ENCODE measurements at places on chromosomes 7 and 10.
A peak's percentile ranks its signal among the peaks of the same experiment; 100 is the strongest.

DNA sequence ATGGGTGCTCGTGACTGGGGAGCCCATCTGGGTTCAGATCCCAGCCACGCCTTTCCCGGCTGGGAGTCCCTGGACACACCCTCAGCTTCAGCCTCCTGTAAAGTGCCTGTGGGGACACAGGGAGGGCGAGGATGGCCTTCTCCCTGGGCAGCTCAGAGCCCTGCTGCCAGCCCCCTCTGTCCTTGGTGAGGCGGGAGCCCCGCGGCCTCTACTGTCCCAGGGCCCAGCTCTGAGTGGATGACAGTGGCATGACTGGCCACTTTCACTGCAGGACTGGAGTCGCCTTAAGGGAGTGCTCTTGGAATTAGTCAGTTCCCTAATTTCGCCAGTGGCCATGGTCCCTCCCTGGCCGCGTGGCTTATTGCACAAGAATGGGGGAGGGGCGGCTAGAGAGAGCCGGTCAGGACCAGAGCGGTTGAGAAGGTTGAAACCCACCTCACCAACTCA, 4.6 kb downstream of the BRI3 start:
- no peak for DNase-seq

DNA sequence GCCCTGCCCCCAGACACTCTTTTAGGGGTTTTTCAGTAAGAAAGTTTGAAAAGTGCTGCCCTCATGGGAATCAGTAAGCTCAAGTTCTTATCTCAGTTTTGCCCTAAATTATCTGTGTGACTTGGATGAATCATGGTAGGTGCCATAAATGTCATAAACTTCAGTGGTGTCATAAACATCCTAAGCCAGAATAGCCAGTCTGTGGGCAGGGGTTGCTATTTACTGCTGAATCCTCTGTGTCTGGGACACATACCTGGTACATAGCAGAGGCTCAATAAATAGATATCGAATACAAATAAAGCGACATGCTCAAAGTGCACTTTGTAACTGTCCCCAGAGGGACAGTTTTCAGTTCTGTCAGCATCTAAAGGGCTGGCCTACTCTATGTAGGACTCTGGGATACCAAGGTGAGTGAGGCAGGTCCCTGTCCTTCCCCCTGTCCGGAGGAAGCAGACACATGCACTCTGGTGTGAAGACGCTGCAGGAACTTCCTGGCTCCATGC, 502.1 kb downstream of the RPS24 start:
- no peak for DNase-seq

GRCh38 chr7:95684505-95684904, 87.8 kb upstream of the DYNC1I1 start:
- DNase-seq: no peak

DNA sequence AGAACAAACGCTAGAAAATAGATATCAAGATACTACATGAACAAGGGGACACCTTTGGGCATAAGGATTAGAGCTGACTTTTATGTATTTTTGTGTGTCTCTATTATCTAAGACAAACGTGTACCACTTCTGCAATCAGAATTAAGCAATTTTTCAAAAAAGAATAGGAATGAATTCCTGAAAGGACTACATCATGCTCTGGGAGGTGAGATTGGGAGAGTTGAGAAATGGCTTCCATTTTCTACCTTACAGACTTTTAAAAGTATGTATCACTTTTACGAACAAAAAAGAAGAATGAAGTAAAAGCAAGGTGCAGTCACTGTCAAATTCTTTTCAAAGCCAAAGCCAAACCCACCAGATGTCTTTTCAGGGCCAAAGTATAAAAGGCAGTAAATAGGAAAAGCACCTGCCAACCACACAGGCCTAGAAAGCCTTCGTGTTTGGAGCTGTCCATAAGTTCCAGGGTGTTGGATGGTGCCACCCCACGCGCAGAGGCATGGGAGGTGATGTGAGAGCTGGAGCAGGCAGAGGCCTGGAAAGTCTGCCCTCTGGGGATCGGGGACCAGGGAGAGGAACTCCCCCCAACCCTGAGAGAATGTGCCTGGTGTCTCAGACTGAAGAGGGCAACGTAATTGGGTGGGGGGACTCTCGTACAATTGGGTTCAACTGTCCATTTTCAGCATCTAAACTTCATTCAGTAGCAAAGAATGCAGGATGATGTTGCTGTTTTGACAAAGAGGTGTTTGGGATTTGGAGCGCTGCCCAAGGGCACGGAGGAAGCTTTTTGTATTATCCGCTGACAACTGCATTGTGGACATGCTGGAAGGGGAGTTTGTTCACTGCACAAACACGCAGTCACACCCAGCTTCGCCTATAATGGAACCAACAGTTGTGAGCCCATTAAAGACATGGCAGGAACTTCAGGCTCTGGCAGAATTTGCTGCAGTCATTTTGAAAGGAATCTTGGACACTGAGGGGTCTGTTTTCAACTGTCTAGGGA, 17.6 kb upstream of the CTBP2 start:
- no peak for DNase-seq

GRCh38 chr7:147571436-147572185, 1019.0 kb upstream of the C7orf33 start:
- no peak for DNase-seq

DNA sequence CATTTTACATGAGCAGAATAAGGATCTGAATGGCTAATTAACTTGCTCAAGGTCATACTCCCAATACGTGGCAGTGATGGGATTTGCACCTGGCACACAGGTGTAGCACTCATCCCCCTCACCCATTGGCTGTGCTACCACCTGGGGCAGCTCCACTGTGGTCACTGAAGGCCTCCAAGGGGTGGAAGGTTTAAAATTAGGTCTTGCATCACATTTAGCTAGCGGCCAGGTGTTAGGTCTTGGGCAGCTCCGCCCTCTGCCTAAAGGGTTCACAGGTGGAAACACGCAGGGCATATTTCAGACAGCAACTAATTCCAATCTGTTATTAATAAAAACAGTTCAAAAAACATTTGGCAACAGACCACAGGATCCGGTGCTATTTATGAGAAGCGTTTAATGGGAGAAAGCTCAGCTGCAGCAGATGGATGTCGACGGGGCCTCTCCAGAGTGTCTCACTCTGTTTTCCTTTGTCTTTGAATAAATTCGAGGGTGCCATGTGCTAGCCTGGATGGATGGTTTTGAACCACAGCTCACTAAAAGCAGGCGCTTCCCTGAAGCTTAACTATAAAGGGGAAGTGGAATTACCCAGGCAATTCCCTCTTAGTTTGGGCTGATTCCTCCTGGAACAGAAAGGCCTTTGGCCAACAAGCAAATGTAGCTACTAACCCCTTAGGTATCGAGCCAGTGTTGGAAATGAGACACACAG, 1017.6 kb downstream of the TYW1 start:
- DNase-seq: no peak

DNA sequence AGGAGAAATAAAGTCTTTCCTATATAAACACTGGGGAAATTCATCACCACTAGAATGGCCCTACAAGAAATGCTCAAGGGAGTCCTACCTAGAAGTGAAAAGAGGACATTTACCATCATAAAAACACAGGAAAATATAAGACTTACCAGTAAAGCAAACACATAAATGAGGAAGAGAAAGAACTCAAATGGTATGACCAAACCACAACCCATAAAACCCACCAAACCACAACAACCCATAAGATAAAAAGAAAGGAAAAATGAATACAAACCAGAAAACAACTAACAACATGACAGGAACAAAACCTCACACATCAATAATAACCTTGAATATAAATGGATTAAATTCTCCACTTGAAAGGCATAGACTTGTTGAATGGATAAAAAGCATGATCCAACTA, 71.9 kb upstream of the DIP2C start:
- DNase-seq: no peak

- DNase-seq: no peak
Observed at GRCh38 chr10:53808677-53809372, 992.2 kb downstream of the PCDH15 start.

DNA sequence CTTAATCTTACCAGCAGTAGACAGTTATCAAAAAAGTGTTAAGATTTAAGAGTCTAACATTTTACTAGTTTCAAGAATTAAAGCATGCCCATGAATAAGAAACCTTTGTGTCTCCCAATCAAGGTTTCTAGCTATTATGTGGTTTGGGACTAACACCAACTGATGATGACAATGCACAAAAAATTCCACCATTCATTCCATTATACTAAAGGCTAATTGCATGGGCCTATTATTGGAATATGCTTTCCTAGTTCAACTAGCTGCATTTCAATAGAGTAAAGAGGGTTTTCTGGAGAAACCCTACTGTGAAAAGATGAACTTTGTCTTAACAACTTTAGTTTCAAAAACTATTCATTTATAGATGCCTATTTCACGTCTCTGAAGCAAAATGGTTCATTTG, 44.6 kb downstream of the UBE2H start:
- no peak for DNase-seq

DNA sequence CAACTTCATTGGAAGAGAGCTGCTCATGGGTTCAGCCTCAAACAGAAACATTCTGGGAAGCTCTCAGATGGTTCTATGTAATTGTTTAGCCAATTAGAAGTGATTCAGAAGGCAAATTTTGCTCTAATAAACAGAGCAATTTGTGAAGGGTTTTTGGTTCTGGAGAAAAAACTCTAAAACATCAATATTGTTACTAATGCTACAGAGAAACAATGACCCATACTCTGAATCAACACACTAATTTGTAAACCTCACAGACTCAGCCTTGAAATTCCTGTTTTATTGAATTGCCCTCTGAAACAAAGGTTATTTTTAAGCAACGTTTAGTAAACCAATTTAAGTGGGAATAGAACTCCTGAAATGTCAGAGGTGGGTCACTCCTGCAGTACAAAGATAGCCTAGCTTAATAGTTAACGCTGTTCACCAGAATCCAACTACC, 171.6 kb upstream of the SVIL start:
- DNase-seq: no peak

GRCh38 chr10:28728366-28728765, 51.0 kb downstream of the BAMBI start:
- DNase-seq: no peak

DNA sequence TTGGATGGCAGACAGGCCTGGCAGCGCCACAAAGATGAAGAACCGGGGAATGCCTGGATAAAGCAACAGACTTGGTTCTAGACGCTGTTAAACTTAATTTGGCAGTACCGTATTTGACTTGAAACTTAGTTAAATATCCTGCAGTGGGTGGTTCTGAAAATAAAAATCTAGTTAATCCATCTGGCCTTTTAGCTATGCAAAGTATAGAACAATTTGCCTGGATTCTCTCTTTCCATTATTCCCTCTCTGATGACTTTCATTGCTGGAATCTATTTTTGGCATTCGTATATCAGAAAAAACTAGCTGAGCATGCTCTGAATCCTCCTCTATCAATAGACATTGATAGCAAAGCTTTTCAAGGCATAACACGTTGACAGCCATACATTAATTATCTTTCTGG, 203.6 kb downstream of the MACC1 start:
- no peak for DNase-seq

- DNase-seq: peak; percentile 38
Observed at GRCh38 chr7:31767686-31768358, 80.8 kb downstream of the PPP1R17 start.

DNA sequence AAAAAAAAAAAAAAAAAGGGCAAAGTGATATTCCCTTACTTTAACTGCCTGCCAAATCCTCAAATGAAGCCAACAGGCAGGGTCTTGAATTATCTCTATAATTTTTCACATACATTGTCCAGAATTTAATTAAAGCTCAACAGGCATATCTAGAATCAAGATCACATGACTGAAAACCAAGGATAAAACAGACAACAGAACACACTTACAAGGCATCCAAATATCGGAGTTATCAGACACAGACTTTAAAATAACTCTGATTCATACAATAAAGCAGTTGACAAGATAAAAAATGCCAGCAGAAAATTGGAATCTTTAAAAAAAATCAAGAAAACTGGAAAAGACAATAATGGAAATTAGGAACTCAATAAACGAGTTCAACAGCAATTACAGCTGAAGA, 10.7 kb downstream of the CYTH3 start:
- DNase-seq: no peak

- no peak for DNase-seq
Observed at GRCh38 chr10:45534572-45534971, 138.0 kb downstream of the ZFAND4 start.

DNA sequence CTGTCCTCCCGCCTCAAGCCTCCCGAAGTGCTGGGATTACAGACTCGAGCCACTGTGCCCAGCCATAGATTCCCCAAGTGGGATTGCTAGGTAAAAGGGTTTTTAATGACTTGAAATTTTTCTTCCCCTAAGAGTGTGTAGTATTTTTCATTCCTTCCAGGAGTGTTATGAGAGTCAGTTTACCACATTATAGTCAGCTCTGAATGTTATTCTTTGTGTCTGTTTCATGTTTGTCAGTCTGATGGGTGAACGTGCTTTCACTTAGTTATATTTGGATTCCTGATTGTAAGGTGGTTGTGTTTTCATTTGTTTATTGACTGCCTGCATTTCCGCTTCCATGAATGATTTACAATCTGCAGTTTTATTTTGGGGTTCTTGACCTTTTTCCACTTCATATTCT, 6.3 kb downstream of the ZNF212 start:
- DNase-seq: no peak

DNA sequence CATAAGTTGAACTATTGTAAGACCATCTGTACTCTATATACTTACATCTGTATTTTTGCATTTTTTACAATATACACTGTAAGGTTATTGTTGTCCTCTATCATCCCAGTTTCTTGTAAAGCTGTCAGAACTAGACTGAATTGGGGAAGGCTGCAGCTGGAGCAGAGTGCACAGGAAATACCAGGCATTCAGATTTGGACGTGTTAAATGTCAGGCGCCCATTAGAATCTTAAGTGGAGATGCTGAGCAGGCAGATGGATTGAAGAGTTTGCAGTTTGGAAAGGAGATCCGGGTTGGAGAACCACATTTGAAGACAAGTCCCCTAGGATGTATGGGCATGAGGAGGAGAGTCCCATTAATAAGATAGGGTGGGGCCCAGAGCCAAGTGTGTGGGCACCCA, 40.4 kb downstream of the MTURN start:
- DNase-seq: no peak

DNA sequence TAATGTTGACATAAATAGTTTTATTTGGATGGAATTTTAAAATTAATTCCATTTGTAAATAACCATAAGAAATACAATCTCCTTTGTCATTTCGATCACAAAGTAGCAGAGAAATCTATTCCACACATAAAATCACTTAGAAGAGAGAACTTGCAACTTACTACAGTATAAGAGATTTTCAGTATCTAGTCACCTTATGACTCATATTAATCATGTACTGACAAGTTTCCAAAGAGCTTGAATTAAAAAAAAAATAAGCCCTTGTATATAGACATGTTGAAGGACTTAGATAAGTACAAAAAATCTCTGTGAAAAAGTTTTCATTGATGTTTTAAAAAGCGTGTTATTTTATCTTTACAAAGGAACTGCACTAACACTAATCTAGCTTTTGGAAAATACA, 207.1 kb upstream of the ETV1 start:
- DNase-seq: no peak

GRCh38 chr10:114811862-114812261, 9.7 kb upstream of the FHIP2A start:
- DNase-seq: no peak

- DNase-seq: no peak
Observed at GRCh38 chr7:118029826-118030422, 154.0 kb upstream of the LSM8 start.

DNA sequence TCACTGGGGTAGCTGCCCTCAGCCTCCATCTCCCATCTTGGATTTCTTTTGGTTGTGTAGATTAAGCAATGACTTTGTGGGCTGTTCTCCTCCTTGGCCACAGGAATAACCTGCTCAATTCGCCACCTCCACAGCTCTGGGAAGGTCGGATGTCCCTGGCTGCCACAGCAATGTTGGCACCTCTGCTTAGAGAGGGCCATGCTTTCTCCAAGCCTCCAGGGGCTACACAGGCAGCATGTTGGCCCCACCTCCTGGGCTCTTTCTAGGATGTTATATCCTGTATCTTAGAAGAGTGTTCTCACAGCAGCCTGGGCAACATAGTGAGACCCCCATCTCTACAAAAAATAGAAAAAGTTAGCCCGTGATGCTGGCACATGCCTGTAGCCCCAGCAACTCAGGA, 35.4 kb upstream of the FXYD4 start:
- no peak for DNase-seq

Measured in neuronal stem cell (in vitro differentiated cells).